Hematopoietic multipotent progenitor cell treated with erythropoietin and hydrocortisone succinate and interleukin-3 and kit ligand, for 8 days (in vitro differentiated cells): ENCODE measurements at places on chromosomes 5 and 9.

DNA sequence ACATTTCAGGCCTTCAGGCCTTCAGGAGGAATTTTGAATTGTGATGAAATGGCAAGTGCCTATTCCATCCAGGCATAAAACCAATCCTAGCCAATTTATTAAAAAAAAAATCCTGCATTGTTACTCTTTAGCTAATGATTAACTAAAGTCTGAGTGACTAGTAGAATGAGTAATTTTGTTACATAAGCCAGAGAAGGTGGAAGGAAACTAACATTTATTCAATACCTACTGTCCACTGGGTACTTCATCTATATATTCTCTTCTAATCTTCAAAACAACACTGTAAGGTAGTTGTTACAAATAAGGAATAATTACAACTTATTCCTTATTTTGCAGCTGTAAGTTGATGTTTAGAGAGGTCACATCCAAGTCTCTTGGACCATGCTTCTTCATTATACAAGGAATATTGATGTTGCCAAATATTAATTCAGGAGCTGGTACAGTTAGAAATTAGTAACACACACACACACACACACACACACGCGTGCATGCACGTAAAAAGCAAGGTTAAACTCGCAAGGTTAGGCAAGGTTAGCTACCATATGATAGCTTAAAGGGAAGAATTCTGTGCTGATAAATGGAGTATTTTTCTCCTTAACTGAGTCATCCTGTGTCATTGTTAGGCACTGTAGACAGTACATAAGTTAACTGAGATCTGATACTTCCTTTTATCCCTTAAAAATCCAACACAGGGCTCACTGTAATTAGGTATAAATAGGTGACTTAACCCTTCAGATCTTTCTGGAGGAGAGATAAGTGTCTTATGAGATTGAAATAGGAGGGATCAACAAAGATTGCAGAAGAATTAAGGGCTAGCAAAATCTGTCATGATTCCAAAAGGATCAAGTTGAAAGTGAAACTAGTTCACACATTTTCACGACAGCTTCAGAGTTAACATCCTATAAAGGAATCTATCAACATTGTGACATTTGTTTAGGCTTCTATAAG lies 596.9 kb downstream of the PDE4D start:
- DNase-seq: peak; percentile 4

DNA sequence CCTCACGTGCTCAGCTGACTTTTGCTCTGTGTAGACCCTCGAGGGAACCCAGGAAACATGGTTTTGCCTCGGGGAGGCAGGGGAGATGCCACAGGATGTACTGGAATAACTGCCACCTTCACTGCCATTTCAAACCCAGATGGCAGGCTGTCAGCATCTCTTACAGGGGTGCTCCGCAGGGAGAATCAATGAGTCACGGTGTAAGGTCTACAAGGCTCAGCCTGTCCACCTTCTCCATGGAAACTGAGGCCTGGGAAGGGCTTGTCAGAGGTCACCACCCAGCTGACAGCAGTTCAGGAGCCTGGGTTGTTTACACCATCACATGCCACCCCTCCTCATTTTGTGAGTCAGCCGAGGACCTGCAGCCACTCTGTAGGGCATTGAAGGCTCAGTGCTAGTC lies 30.8 kb downstream of the DAB2IP start:
- DNase-seq: no peak

- DNase-seq: no peak
Observed at GRCh38 chr9:2039294-2040180, 24.4 kb downstream of the SMARCA2 start.

GRCh38 chr9:21110708-21111576 lies 30.7 kb downstream of the IFNW1 start:
- DNase-seq: peak; percentile 86

GRCh38 chr5:152349683-152350526 lies 55.2 kb downstream of the NMUR2 start:
- peak; percentile 20 for DNase-seq
